ENCODE measurements at places on chromosomes 12 and 14. TPM values are rescaled to one million over a fixed set of nuclear protein-coding genes. Genes with fewer than 3 reads are reported as not detected.

- DNase-seq, result no peak
These were observed 135.8 kb upstream of the VRK1 start for GRCh38 chr14:96661244-96661969.

DNA sequence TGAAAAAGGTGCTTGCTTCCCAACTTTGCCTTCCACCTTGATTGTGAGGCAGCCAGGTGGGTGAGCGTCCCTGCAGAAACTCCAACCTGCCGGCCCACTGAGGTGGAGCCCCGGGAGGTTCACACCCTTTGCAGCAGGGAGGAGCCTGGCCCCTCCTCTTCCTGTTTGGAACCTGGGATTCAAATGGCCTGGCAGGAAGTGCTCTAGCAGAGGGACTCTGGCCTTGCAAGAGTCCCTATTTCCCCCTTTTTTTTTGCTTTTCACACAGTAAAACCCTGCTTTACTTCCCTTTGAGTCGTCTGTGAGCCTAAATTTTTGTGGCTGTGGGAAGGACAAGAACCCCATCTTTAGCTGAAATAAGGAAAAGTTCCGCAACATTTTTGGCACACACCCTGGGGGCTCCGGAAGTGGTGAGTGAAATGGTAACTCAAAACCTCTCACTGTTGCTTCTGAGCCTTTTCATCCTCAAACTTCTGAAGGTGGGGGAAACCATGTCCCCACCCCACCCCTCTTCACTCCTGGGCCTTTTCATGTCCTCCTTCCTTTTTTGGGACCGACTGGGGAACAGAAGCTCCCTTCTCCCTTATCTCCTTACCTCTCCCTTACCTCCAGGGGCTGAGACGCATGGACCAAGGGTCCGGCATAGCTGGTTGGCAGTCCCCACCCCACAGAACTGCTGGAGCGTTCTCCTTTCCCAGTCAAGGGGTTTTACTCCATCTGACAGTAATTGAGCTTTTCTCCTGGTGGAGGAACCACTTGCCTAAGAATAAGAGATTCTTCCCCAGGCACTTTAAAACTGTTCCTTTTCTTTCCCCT, 102.0 kb downstream of the KCNMB4 start:
- DNase-seq, result no peak

- DNase-seq, result no peak
These were observed 50.3 kb downstream of the RIMBP2 start for GRCh38 chr12:130665753-130666152.

GRCh38 chr12:685388-685787, 22.1 kb upstream of the NINJ2 start:
- DNase-seq, result peak; percentile 77

GRCh38 chr14:20782280-20782890, 1.3 kb downstream of the RNASE6 start:
- DNase-seq, result peak; percentile 56

DNA sequence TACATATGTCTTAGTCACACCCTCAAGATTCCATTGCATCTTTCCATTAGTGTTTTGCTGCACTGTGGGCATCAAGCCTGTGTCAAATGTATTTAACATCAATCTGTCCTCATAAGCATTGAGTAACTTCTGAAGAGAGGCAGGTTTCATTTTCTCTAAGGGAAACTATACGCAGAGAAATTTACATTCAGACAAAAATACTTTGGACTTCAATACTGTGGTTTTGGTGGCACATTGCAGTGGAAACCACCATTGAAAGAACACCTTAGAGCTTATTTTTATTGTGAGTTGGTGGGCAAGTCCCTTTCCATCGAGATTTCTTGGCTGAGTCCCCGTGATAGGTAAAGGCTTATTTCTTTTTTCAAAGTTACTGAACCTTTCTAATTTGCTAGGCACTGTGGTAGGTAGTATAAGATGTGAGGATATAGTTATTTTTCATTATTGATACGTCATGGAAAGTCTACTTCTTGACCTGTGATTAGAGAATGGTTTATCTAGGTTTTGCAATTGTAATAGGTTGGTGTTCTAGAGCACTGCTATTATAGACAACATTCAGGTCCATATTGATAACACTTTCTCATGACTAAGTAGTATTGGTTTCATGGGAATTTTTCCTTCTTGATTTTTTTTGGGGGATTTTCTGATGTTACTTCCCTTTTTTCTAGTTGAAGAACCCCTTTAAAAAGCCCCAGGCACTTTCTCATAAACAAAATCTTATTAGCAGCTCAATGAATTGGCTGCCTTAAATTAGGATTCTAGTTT, 81.9 kb downstream of the CFAP54 start:
- DNase-seq, result no peak

GRCh38 chr14:45212231-45212630, 40.8 kb downstream of the MIS18BP1 start:
- DNase-seq, result no peak

DNA sequence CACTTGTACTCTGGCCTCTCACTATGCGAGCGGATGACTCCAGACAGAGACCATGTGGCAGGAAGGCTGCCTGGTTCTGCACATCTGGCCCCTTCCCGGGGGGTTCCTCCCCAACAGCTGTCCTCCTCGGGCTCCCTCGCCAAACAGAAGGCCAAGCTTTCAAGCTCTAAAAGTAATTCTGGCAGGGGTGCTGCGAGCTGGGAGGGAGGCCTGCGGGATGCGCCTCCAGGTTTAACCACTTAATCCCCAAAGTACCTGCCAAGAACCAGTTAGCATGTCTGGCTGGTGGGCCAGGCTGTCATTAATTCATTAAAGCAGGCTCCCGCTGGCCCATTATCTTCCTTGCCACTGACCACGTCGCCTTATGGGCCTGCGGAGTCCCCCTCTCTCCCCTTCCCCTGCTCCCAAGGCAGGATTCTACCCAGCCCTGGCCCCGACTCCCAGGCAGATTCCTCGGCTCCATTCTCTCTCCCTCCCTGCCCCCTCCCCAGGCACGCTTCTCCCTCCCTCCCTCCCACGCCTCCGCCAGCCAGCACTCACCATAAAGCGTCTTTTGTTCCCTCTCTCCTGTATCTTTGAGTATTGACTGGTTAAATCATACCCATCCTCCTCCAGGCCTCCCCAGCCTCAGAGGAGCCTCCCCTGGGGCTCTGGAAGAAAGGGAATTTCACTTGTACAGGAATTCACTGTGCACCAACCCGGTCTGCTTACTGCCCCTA, 4.9 kb downstream of the HRK start:
- no peak for DNase-seq

- DNase-seq, result no peak
These were observed 49.0 kb downstream of the GALNT9 start for GRCh38 chr12:132280406-132280805.

- DNase-seq, result no peak
These were observed 2.0 kb downstream of the FOXN4 start for GRCh38 chr12:109307051-109307450.

DNA sequence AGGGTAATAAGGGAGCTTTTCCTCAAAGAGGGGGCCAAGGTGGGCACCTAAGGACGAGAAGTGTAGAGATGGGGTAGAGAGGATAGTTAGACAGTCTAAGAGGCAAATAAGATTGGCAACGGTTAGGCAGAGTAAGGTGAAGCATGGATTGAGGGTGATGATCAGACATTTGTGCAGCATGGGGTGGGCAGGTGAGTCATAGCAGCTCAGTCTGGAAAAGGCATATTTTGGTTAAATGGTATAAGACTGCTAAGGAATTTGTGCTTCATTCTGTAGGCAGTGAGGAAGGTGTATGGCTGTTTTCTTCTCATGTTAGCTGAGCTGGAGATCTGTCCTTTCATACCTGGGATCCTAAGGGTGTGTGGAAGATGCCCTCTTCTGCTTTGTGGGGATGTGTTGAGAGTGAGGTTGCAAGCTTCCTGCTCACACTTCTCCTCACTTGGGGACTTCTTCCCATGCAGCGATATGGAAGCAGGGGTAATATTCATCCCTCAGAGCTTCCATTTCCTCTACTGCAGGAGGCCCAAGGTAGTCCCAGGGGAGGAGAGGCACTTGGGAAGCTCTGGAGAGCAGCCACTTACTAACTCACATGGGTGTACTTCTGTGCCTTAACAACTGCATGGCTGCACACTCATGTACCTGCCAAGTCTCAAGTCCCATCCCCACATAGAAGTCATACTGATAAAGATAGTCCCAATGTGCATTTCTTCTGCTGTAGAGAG, 28.9 kb downstream of the GSG1 start:
- no peak for DNase-seq

GRCh38 chr12:31298515-31298910, 27.4 kb downstream of the SINHCAF start:
- DNase-seq, result no peak

DNA sequence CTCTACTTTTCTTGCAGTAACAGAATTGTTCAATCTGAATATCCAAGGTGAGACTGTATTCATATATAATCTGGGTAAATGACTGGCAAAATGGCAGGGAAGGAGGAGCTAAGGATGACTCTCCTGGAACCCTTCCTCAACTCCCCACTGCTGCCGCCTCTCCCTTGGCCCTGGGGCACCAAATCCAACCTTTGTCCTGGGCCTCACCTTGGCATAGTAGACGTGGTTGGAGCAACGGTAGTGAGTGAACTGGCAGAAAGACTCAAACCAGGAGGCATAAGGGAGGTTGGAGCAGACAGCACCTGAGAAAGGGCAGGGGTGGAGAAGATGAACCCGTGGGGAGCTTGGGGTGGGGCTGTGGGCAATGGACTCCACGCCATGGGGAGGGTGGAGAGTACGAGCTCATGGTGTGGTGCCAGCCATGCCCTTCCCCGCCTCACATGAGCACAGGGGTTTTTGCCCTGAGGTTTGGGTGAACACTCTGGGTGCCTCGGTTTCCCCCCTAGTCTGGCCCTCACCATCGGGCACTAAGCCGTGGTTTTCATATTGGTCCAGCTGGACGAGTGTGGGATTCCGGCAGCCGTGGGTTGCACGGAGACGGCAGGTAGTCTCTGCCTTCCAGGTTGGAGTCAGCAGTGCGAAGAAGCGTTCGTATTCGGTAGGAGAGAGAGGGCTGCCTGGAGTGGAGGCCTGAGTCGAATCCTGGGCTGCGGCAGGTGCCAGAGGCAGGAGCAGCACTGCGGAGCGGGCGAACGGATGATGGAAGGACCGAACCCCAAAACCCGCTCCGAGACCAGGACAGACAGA, 753 bp downstream of the ACRBP start:
- DNase-seq, result no peak

- no peak for DNase-seq
These were observed 41.3 kb downstream of the SSH1 start for GRCh38 chr12:108815875-108816594.

GRCh38 chr14:51518280-51518679, 133.4 kb upstream of the FRMD6 start:
- no peak for DNase-seq

DNA sequence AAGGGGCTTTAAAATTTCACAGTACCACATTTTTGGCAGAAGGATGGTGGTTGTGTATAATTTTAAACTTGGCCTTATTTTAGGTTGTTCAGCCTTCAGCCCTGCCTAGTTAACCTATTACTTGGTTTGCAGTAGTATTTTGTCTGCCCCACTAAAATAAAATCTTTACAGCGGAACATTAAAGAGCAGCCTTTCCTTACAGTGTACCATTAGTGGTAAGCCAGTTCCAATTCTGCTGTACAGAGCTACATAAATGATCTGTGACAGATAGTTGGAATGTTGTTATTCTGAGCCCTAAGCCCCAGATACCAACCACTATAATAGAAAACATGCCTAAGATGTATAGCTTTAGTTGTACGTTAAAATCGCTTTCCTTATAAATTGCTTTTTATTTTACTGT, 56.2 kb downstream of the SLC38A6 start:
- DNase-seq, result no peak

- no peak for DNase-seq
These were observed 5.5 kb downstream of the TMEM63C start for GRCh38 chr14:77186911-77187648.

GRCh38 chr12:52831251-52831650, 2.9 kb downstream of the KRT79 start:
- no peak for DNase-seq

DNA sequence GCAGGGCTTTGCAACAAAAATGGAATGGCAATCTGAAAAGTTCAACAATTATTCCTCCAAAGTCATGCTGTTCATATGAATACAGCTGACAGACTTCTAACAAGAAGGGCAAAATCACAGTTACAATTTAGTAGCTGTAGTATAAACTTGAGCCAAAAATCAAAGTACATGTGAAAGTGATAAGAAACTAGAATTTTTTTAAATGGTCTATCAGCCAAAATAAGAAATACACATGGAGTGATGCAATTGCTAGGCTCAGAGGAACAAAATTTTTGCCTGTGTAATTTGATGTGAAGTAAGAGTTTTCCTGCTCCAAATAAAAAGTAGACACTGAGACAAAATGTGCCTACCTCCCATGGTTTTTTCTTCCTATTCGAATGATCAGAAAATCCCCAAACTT, 167.7 kb upstream of the CDKN3 start:
- DNase-seq, result no peak

GRCh38 chr14:20971705-20972021, 16.4 kb downstream of the RNASE2 start:
- DNase-seq, result no peak

DNA sequence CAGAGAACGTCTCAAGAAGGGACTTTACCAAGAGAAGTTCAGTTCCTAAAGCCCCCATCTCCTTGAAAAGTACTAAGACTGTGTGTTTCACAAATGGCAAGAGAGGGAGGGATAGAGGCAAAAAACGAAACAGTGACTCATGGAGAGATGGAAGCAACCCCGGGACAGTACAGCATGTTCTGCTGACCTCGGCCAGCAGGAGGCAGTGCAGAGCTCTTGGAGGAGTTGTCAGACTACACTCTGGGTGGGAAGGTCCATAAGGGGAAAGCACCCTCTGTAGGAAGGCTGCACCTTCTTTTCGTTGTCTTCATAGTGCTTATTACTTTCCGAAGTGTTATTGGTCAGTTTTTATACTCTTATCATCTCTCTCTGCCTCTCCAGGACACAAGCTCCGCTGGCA, 525.2 kb upstream of the CCDC196 start:
- DNase-seq, result peak; percentile 39

GPRC5D gene
- total RNA-seq, result not detected

CLEC7A gene
- total RNA-seq, result not detected

ENDOU gene
- total RNA-seq, result not detected

MRPL42 gene
- total RNA-seq, result 58.0 TPM

ZDHHC22 gene
- 0.24 TPM for total RNA-seq

MYF6 gene
- not detected for total RNA-seq

SOAT2 gene
- not detected for total RNA-seq

CCDC198 gene
- total RNA-seq, result not detected
